NCI-H1436 treated with DMSO at 0.1 percent for 48 hours (cell line): ENCODE measurements at places on chromosomes 2 and 18.

DNA sequence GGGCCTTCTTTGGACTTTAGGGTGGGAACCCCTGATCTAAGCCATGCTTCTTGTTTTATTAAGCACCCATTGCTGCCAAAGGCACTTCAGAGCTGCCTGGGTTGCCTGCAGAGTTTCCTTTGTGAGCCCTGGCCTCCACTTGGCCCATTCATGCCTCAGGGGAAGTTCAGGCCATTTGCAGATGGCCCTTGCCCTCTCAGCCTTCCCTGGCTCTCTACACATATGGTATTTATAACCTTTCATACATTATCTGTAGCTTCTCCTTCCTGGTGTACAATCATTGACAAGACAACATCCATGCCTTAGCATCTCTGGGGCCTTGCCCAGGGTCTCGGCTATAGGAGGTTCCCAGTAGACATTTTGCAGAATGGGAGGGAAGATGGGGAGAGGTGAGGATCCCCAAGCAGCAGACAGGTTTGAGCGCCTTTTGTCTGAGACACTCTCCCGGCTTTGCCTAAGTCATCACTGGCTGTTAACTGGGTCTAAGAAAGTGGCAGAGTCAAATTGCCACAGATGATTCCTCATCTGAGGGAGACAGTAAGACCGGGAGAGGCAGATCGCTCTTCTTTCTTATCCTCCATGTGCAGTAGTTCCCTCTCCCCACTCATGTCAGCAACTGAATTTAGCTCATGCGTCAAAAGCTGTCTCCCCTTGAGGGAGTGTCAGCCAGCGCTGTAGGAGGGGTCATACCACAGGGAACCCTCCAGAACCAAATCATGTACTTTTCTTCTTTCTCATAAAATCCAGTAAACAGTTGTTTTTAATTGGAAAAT, 2.7 kb downstream of the EHD3 start:
- no peak for DNase-seq

DNA sequence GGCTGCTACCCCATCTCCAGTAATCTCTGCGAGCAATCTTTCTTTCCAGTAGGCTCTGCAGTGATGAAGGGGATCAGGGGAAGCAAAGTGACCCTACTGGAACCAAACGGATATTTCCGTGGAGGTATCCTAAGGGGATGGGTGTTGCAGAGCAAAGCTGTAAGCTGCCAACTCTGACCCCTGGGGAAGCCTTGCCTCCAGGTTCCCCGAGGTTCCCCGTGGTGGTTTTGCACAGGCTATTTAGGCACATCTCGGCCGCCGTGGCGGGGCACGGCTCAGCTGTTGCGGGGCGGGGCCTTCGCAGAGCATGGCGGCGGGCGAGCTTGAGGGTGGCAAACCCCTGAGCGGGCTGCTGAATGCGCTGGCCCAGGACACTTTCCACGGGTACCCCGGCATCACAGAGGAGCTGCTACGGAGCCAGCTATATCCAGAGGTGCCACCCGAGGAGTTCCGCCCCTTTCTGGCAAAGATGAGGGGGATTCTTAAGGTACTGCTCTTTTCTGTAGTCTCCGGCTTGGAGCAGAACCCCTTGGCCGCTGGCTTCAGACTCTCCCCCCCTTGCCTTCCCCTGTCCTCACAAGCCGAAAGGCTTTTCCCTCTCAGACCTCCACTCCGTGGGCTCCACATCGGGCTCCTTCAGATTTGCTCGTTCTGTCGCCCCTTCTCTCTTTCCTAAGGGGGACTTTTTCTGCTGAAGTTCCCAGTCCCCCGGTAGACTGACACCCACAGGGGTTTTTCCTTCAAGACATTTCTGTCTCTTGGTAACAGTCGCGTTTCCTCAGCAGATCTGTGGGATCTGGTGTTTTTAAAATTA, at the start of gene COMMD1:
TSS of gene COMMD1 (plus strand) at position 303 of the 814 bp plus-strand sequence. CDS start at position 308, 5 bp downstream.
- no peak for DNase-seq

DNA sequence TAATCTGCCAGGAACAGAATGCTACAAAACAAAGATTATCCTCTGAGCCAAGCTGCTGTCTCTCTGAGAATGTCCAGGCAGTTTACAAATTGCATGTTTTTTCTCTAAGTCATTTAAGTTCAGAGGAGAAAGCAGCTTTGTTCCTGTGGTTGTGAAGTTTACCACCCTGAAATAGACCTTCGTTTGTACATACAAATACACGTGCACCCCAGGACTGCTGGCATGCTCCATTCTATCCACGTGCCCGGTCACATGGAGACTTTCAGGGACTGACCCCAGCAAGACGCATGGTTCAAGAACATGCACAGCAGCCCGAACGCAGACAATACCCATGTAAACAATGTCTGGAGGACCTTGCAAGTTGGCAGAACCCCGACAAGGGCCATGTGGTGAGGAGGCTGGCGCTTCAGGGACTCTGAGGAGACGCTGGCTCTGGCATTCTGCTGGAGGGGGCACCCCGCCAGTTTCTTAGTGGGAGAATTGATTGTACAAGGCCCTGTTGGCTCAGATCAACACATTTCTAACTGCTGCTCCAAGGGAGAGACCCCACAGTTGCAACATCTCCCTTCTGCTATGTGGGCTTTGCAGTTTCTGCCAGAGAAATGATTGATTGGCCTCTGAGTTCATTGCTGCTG, 33.3 kb downstream of the FAM178B start:
- DNase-seq = no peak

- no peak for DNase-seq
These were observed 16.2 kb downstream of the SETBP1 start for GRCh38 chr18:44696892-44697291.

GRCh38 chr2:40465-40864, 5.8 kb downstream of the FAM110C start:
- DNase-seq = no peak

GRCh38 chr2:45578056-45578843, 32.8 kb downstream of the SRBD1 start:
- no peak for DNase-seq

DNA sequence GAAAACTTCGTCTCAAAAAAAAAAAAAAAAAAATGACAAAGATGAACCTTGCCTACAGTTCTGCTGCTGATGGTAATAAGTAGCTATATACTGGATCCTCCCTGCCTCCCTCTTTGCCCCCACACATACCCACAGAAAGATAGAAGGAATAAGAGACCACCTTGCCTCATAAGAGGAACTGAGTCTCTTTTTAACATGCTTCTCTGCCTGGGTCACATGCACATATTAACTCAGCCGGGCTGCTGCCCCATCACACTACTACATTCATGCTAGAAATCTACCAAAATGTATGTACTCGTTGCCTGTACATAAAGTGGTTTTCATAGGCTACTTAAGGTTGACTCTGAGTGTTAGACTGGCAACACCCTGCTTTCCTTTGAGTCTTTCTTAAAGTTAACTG, 78.9 kb upstream of the B3GNT2 start:
- DNase-seq = no peak

- no peak for DNase-seq
These were observed 159.5 kb upstream of the EPHA4 start for GRCh38 chr2:221731432-221732145.

DNA sequence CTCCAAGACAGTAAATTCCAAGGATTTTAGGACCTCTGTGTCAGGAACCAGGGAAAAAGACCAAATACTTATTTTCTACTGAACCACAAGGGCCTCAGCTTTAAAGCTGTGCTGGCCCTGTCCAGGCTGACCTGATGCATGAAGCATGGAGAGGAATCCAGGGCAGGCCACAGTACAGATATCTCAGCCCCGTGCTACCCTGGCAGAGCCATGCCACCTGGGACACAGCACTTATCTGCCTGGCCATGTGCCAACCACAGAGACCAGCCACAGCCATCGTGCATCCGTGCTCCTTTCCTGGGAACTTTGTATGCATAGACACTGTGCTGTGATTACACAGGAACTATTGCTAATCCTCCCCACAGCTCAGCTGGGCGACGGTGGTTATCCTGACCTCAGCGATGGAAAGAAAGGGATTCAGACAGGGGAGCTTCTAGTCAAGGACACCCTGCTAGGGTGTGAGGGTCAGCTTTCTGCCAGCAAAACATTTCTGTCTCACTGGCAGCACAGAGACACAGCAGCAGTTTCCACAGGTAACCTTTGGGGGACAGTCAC, 687.4 kb upstream of the ID2 start:
- DNase-seq = no peak

GRCh38 chr2:218783688-218784087, 1.7 kb downstream of the CYP27A1 start:
- no peak for DNase-seq

DNA sequence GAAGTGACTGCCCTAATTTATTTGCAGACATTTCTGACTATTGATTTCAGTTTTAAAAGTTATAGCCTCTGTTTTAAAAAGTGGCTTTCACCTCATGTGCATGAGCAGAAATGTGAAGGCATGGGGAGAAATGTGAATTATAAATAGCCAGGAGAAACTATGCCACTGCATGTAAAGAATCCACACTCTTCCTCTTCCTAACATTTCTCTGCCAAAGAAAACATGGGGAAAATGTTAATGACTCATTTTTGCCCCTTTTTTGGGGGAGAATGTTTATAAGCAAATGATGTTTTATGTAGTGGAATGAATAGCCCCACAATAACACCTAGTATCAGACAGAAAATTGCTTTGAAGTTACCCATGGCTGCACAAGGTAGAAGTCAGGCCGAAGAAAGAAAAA, 249.0 kb upstream of the TANK start:
- no peak for DNase-seq

- no peak for DNase-seq
These were observed 190.6 kb downstream of the MYCN start for GRCh38 chr2:16130906-16131400.
